Suprapubic skin (tissue), 4 donors: ENCODE measurements at places on chromosomes 3 and 15. TPM values are rescaled to one million over a fixed set of nuclear protein-coding genes. Genes with fewer than 3 reads are reported as not detected.

- DNase-seq, result no peak
These were observed 177.1 kb upstream of the GALNT15 start for GRCh38 chr3:15997274-15997943.

The C2CD4A gene
- total RNA-seq, result 0.62 TPM

- DNase-seq, result no peak
These were observed 515.7 kb upstream of the PROK2 start for GRCh38 chr3:72300621-72301020.

GRCh38 chr3:115436767-115437301, 186.5 kb upstream of the GAP43 start:
- DNase-seq, result no peak

The SLC27A2 gene
- total RNA-seq, result 3.8 TPM

GRCh38 chr3:177527182-177527581, 329.9 kb upstream of the TBL1XR1 start:
- no peak for DNase-seq

The AMIGO3 gene
- total RNA-seq, result 3.8 TPM

The EXD1 gene
- total RNA-seq, result not detected

- DNase-seq, result no peak
These were observed 137.9 kb downstream of the UACA start for GRCh38 chr15:70625438-70625837.

DNA sequence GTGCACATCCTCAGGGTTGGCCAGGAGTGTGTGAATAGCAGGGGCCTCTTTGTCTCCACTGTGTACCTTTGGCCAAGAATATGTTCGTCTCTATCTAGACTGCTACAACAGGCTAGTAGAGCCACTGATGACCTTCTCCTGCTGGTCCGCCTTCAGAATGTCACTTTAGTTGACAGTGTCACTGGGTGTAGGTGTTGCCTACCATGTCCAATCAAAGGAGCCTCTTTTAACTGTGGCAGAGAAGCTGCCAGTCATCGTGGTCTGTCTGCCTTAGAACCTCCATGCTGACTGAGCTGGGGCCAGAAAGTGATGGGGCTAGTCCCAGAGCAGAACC, 40.1 kb downstream of the OXSR1 start:
- DNase-seq, result no peak

- no peak for DNase-seq
These were observed 11.2 kb downstream of the TSC22D2 start for GRCh38 chr3:150419076-150419868.

The GP9 gene
- not detected for total RNA-seq

The POLQ gene
- total RNA-seq, result 0.76 TPM

GRCh38 chr3:130480736-130481135, 36.2 kb upstream of the COL6A6 start:
- no peak for DNase-seq

GRCh38 chr15:62983956-62984355, 58.6 kb upstream of the TPM1 start:
- no peak for DNase-seq

DNA sequence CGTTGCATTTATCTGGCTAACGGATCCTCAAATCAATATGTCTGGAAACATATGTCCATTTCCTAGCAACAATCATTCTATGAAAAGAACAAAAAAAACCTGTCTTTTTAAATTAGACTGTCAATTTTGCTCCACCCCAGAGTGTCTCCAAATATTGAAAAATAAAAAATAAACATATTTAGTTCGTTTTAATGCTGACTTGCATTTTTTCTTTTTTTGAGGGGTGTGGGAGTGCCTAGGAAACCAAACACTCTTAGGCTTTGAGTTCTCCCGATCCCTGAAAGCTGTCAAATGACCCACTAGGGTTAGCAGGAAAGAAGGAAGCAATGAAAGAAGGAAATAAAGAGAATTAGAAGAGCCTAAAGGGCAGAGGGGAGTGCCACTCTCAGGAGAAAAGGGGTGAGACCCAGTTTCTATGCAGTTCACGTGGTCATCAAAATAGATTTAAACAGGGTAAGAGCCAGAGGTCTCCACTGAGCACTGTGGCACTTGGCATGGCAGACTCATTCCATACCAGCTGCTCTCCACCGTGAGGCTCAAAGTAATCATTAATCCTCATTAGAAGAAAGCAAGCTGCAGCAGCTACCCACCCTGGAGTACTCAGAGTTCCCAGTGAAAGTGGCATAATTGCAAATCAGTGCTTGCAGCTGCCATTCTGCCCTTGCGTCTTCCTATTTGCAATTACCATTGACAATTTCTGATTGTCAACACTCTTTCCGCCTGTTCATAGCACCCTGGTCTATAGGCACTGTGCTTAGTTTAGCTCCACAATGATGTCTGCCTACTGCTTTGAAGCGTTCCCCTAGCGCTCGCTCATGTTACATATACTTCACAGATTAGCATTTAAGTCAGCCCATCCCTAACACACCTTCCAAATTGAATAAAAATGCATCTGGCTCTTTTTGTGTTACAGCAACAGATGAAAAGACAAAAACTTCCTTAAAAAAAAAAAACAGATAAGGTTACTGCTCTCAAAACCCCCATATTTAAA, 32.3 kb downstream of the PDZRN3 start:
- DNase-seq, result no peak

GRCh38 chr3:44685128-44685800, 27.2 kb upstream of the ZNF502 start:
- peak; percentile 84 for DNase-seq

DNA sequence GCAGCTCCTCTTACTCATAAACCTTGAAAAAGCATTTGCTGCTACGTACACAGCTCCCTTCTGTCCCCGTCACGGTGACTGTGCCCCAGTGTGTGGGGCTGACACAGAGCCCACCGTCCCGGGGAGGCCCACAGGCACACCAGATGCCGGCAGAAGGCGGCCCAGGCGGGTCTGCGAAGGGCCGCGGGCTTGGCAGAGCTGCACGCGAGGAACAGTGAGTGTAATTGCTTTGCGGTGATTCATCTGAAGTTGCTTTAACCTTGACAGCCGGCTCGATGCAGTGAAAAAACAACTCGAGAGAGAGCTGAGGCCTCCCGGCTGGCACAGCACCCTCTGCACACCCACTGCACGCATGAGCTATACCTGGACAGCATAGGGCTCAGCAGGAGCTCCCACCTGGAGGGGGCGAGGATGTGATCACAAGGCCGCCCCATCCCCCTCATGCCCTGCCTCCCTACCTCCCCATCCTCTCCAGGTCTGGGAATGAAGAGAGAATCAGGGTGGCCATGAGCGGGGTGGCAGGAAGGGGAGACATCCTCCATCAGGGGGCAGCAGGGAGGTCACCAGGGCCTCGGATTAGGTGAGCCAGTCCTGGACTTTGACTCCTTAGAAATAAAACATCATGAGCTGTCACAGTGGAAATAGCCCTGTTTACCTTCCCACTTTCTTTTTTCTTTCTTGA, 172.7 kb downstream of the MEGF11 start:
- DNase-seq, result peak; percentile 21

DNA sequence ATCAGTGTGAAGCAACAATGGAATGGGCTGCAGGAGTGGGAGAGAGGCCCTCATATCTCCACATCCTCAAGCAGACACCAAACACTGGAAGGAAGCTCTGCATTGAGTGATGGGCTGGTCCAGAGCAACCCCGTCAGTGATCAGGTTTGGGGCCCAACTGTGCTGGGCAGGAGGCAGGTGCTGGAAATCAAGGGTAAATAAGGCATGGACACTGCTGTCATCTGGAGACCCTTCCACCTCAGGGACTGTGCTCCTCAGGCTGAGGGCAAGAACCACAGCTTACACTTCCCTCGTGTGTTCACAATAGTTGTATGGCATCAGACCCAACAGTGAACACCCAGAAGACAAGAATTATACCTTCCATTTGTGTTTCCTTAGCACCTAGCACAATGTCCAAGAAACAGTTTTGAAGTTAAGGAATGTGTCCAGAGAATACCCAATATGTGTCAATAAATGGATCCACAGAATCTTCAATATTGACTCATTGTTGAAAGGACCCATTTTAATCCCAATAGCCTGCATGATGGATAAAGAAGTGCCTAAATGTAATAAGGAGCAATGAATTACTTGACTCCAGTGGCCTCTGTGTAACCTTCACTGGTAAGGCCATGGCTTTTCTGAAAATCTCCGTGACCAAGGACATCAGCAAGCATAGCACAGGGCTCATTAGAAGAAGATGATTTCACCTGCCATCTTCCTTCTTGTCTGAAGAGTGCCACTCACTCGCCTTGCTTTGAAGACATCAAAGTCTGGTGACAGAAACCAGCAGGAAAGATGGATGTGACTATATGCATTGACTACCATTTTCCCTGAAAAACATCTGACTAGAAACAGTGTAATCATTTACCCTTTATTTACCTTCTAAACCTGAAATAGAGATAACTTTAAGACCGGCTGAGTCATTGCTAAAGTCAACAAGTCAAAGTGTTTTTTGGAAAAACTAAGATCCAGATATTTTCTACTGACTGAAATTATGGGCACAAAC, 7.0 kb upstream of the AHSG start:
- DNase-seq, result no peak

DNA sequence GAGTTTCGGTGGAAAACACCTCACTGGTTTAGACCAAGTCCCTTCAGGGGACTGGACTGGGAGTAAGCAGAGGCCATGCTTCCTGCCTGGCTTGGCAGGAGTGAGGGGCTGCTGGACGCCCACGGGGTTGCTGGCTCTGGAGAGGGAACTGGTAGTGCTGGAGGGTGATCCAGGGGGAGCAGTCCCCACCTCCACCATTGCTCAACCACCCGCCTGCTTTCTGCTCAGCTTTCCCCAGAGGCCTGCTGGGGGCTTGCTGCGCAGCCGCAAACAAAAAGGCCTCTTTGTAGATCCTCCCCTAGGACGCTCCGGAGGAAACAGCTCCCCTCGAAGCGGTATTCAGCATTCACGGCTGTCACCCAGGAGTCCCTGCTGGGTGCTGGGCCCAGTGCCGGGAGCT, 33.5 kb downstream of the EBLN2 start:
- DNase-seq, result no peak

The CCDC9B gene
- total RNA-seq, result 14.3 TPM

- DNase-seq, result peak; percentile 53
These were observed 14.6 kb upstream of the RASGRF1 start for GRCh38 chr15:79105141-79105540.

DNA sequence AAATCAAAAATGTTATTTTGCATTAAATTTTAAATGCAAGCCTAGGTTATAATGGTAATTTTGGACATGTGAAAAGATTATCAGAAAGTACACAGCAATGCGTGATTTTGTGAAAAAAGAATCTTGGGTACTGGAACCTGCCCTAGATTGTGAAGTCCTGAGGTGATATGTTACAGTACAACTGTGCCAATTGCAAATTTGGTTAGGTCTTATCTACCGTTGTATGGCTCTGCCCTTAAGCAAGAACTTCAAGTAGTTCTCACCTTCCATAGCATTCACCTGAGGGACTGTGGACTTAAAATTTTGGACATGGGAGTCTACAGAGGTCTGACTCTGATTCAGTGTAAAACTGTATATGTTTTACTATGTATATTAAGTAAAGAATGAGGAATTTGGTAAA, 140.2 kb downstream of the PEX5L start:
- DNase-seq, result no peak

DNA sequence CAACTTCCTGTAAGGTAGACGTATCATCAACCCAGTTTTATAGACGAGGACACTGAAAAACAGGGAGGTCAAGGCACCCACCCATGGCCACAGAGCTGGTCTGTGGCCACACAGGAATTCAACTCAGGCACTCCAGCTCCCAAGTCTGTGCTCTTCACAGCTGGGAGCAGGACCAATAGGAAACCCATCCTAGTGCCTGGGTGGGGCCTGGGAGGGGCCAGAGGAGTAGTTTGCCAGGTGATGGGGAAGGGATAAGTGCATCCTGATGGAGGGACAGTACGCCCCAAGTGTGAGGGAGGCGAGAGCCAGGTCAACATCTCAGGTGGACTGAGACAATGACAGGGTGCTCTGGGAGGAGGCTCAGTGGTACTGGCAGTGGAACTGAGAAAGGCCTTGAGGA, 22.0 kb downstream of the KIF9 start:
- DNase-seq, result no peak

- no peak for DNase-seq
These were observed 33.5 kb downstream of the TKT start for GRCh38 chr3:53222183-53222901.

The PGBD4 gene
- total RNA-seq, result 2.3 TPM

- DNase-seq, result no peak
These were observed 28.1 kb upstream of the FURIN start for GRCh38 chr15:90840157-90840855.

DNA sequence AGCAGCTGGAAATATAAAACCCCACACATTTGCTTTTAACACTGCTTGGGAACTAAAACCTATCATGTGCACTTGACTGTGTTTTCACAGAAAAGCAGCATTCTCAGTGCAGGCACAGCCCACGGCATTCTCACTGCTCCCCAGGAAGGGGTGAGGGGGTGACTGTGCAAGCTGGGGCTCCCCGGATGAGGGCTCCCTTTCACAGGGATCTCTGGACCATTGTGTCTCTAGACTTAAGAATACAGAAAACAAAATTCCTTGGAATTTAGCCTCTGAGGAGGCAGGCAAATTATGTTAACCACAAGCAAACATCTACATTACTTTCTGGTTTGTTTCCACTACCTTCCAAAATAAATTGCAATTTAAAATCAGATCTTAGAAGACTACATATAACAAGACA, 100.3 kb downstream of the FSIP1 start:
- DNase-seq, result no peak

- no peak for DNase-seq
These were observed 197.9 kb upstream of the NANOGP8 start for GRCh38 chr15:35282965-35283496.

The MESP2 gene
- not detected for total RNA-seq

The HCLS1 gene
- 20.3 TPM for total RNA-seq

DNA sequence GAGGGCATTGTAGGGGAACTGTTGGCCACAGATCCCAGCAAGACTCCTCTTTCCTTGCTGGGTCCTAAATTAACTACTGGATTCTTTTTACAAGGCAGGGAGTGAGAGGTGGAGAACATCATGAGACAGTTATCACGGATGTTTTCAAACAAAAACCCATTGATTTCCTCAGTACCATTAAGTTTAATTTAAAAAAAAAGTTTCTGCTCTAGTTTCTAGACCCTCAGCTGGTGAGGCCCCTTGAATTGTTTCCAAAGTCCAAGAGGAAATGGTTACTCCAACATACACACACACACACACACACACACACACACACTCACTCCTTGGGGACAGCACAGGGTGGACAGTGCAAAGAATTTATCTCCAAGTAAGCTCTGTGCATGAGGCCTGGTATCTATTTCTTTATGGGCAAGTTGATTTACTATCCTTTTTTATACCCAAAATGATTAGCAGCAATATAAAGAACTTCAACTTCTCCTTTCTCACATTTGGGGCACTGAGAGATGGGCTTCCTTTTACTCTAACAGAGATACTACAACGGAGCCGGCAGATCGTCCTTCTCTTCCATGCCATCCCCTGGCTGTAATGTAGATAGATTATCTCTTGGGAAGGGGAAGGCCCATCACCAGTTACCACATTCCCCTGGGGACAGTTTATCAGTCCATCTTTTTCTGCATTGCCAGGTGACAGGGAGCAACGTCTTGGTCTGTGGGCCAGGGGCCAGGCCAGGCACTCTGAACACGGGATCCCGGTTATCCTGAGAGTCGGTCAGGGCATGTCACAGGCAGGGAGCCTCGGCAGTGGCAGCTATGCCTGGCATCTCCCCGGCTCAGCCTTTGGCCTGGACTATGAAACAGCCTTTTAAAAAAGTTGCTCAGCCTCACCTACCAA, 54.7 kb downstream of the CORO2B start:
- DNase-seq, result no peak

The SCAMP5 gene
- total RNA-seq, result 3.5 TPM

GRCh38 chr15:69691307-69692015, 238.8 kb downstream of the RPLP1 start:
- no peak for DNase-seq

- no peak for DNase-seq
These were observed 38.4 kb downstream of the NDUFB4 start for GRCh38 chr3:120634539-120634938.

- DNase-seq, result no peak
These were observed 25.0 kb upstream of the TEX264 start for GRCh38 chr3:51646091-51646490.
